ENCODE measurements at places on chromosomes 12 and 14. TPM values are rescaled to one million over a fixed set of nuclear protein-coding genes. Genes with fewer than 3 reads are reported as not detected.

The TMX1 gene
- 40.4 TPM for polyA plus RNA-seq

The DGKA gene
- 78.6 TPM for polyA plus RNA-seq

The KCNK10 gene
- polyA plus RNA-seq: not detected

The KRT78 gene
- polyA plus RNA-seq: not detected

The MUCL1 gene
- not detected for polyA plus RNA-seq

The NTS gene
- polyA plus RNA-seq: not detected

The KCNC2 gene
- polyA plus RNA-seq: not detected

The PPFIA2 gene
- polyA plus RNA-seq: not detected

The ART4 gene
- polyA plus RNA-seq: not detected

The STAT2 gene
- 127 TPM for polyA plus RNA-seq

The RAB35 gene
- 14.7 TPM for polyA plus RNA-seq

The C12orf50 gene
- not detected for polyA plus RNA-seq

The RNF212B gene
- not detected for polyA plus RNA-seq

The OAS2 gene
- 41.7 TPM for polyA plus RNA-seq

The MANSC4 gene
- not detected for polyA plus RNA-seq

The FAM222A gene
- 0.30 TPM for polyA plus RNA-seq

The TRIM9 gene
- not detected for polyA plus RNA-seq

The KRT84 gene
- not detected for polyA plus RNA-seq
